ENCODE measurements at places on chromosomes 2 and 18.

DNA sequence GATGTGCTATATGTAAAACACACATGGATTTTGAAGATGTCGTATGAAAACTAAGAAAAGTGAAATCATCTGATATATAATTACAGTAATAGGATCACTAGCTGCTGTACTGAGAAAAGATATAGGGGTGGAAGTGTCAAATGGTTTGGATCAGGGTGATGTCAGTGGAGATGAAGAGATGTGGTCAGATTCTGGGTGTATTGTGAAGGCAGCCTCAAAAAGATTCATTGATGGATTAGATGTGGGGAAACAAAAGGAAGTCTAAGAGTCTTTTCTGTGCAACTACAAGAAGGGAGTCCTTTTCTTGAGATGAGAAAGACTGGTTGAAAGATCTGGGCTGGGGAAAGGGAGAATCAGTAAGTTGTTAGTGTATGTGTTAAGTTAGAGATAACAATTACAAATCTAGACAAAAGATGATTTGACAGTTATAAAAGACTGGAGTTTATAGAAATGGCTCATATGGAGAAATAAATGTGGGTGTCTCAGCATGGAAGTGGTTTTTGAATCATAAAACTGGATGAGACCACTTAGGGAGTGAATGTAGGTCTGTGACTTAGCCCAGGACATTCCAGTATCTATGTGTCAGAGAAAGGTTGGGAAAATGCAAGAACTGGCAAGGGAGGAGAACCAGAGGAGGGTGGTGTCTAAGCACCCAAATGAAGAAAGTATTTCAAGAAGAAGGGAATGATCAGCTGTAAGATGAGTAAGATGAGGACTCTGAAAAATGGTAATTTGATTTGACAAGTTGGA is 347.4 kb downstream of the PARD3B start:
- no peak for DNase-seq

GRCh38 chr2:6917761-6918421 is 679 bp downstream of the RNF144A start:
- DNase-seq: no peak

- no peak for DNase-seq
Measured at GRCh38 chr2:220269367-220269766, 641.9 kb downstream of the SLC4A3 start.

DNA sequence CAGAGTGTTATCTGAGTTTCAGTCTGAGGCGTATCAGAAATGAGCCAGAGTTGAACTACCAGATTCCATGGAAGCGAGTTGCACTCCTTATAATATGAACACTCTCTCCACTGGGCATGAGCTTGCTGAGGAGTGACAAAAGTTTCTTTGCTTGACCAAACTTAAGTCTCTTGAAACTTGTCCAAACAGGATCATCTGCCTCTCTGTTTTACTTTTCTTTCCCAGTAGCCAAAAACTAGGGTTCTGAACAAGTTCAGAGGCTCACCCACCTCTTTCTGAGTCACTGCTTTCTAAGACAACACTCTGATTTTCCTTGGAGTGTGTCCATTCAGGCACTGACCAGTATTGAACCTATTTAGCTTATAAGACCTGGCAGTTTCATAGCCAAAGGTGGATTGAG is 233.2 kb upstream of the TCF4 start:
- no peak for DNase-seq

- DNase-seq: no peak
Measured at GRCh38 chr2:174038462-174038861, 73.3 kb upstream of the SP3 start.

- peak; percentile 64 for DNase-seq
Measured at GRCh38 chr2:234881413-234882241, 70.2 kb upstream of the SH3BP4 start.

GRCh38 chr2:183093857-183094657 is 15.5 kb downstream of the DUSP19 start:
- no peak for DNase-seq

- DNase-seq: no peak
Measured at GRCh38 chr2:234363011-234363487, 133.8 kb downstream of the ARL4C start.

- DNase-seq: no peak
Measured at GRCh38 chr18:7847357-7848053, 280.4 kb downstream of the PTPRM start.

GRCh38 chr2:143732076-143732475 is 602.9 kb downstream of the ARHGAP15 start:
- DNase-seq: no peak

DNA sequence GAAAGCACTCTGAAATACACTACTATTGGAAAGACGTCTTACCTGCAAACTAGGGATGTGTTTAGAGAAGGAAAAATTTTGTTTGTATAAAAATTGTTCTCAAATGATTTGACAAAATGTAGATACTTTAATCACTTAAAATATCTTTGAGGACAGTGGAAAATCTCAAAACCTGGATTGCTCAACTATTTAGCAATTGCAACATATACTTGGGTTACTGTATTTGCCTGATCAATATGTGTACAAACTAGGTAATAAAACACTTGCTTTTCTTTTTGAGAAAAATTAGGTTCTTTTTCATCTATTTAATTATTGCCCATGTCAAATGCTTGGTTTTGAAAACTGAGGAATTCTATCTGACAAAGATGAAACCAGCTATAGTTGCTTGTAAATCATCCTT is 60.9 kb downstream of the CPS1 start:
- no peak for DNase-seq

GRCh38 chr18:53489266-53489665 is 735.2 kb downstream of the MBD2 start:
- no peak for DNase-seq

- no peak for DNase-seq
Measured at GRCh38 chr2:16061441-16062217, 121.3 kb downstream of the MYCN start.

- no peak for DNase-seq
Measured at GRCh38 chr2:3398857-3399256, 19.4 kb downstream of the TRAPPC12 start.

DNA sequence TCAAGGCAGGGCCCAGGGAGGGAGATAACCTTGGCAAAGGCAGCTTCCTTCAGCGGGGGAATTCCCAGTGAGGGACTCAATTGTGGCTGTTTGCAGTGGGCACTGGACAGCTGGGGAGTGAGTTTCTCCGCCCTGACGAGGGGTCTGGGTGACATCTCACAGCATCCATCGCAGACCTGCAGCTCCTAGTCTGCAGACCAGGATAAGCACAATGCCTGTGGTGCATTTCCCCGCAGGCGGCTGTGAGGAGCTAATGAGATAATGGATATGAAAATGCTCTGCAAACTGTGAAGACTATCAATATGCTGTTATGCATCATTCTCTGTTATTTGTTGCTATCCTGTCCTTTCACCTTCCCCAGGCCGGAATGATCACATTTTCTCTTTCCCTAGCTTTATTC is 30.0 kb upstream of the CYP1B1 start:
- no peak for DNase-seq

GRCh38 chr2:1622521-1623200 is 121.7 kb downstream of the PXDN start:
- DNase-seq: no peak

DNA sequence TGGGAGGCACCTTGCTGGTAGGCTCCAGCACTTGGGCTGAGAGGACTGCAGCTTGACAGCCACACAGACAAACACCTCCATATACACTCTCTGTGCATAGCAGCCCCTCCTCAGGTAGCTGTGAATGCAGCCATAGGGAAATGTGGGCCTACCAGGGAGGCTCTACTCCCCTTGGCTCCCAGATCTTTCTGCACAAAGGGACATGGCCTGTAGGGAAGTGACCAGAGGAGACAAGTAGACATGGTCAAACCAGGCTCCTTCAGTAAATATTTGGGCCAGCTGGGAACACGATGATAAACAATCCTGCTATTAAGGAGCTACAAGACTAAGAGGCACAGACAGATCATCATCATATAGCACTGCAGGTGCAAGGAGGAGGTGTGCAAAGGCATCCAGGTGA is 35.9 kb upstream of the PDCL3 start:
- no peak for DNase-seq

DNA sequence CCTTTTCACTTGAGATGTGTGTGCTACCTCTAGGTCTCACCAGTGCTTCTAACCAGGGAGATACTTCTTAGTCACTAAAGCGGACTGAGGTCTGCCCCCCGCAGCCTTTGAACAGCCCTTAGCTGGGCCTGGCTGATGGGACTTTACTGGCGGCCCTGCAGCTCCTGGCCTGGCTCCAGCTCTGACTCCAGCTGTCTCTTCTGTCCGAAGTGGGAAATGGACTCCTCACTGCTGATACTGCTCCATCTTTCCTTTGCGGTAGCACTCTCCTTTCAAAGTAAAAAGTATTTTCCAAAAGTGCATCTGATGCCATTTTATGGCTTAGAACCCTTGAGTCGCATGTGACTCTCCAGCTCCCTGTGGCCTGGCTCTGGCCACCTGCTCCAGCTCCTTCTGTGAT is 64.5 kb downstream of the ATP9B start:
- DNase-seq: no peak

- DNase-seq: no peak
Measured at GRCh38 chr2:241381872-241382271, 25.8 kb downstream of the FARP2 start.

GRCh38 chr2:88738271-88738670 is 46.8 kb downstream of the RPIA start:
- no peak for DNase-seq

DNA sequence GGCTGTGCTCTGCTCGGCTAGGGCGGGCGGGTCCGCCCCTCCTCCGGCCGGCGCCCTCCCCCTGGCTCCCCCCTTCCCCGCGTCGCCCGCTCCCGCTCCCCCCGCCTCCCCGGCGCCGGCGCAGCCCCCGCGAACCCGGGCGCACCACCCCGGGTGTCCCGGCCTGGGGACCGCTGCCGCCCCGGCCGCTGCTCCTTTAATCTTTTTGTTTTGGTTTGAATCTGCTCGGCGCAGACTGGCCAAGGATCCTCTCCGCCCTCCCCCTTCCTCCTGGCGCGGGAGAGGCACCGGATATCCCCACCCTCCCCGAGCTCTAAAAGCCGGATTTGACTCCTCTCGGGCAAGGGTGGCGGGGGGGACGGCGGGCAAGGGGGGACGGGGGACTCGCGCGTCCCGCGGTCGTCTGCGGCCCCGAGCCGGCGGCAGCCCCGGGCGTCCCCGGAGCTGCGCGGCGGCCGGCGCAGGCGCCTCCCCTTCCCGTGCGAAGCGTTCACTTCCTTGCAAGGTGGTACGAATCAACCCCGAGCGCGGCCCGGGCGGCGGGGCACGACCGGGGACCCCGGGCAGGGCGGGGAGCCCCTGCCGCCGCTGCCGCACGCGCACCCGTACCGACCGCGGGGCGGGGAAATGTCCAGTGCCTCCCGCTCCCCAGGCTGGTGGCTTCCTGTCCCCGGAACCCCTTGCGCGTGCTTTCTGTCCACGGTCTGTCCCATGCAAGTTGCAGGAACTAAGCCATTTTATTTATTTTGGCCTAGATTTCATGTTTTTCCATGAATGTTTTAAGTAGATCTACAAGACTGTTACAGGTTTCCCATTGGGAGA is at the start of gene PTGR3:
PTGR3 (minus strand) TSS at position 11 of the 822 bp plus-strand sequence. CDS start 81 bp downstream, outside the sequence.
- peak; percentile 82 for DNase-seq

DNA sequence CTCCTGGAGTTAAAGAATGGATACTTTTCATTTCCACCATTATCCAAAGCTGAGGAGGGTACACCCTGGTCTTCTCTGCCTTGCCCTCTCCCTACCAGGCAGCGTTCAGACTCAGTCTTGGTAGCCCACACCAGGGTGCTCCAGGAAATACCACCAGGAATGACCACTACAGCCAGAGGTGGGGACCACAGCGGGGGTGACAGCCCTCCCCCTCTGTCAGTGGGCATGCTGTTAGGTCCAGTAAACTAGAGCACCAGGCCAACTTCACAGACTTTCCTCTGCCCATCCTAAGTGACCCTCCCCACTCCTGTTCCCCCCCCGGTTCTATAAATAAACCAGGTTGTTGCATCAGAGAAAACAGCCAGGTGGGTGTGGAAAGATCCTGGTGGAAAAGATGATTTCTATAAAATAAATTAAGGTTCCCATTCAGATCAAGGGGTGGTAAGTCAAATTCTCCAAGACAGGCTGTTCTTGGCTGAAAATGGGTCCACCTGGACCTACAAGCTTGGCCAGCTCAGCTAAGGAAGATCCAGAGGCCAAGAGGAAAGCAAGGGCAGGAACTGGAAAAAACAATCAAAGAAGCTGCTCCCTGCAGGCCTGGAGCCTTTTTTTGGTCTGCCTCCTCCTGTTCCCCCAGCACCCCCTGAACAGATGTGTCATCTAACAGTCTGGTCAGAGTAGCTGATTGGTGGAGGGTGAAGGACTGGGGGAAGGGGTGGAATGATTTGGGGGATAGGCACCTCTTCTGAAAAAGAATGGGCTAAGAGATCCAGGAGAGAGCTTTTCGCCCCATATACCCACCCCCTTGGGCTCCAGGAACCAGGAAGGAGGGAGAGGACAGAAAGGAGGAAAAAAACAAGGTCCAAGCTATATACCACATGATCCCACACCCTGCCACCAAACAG is 2.3 kb downstream of the RAB11FIP5 start:
- DNase-seq: no peak

DNA sequence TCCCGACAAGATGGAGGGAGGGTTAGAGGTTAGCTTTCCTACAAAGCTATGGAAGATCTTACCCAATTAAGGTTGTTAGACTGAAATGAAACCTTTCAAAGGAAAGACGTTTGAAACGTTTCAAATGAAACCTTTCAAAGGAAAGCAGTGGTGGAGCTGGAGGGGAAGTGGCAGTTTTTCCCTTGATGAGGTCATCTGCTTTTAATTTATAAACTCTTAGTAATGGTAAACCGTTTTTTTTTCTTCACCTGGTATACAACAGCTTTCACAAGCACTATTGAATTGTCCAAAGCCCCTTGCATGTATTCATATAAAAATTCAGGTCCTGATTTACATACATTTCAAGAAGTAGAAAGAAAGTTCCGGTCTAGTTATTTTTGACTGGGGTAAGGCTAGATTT is 7.4 kb downstream of the PMAIP1 start:
- DNase-seq: no peak

- DNase-seq: no peak
Measured at GRCh38 chr2:179441551-179441950, 176.9 kb upstream of the SESTD1 start.

DNA sequence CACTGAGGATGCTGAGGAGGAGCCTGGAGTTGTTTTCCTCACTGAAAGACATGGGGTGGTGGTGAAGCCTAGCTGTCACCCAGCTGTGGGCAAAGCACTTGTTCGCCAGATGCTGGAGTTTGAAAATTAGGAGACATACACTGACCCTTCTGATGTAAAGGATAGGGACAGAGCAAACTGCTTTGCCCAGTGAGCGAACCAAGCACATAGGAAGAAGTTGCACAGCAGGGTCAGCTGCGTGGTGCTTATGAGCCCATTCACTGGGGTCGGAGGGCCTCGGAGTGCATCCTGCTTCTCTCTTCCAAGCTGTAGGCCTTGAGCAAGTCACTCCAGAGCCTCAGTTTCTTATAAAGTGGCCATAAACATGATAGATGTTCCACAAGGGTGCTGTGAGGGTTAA is 50.9 kb downstream of the HK2 start:
- no peak for DNase-seq

- DNase-seq: no peak
Measured at GRCh38 chr2:239021651-239022436, 174.0 kb downstream of the TWIST2 start.

- no peak for DNase-seq
Measured at GRCh38 chr18:36476433-36476832, 178.9 kb downstream of the FHOD3 start.

GRCh38 chr2:152532241-152532640 is 185.0 kb downstream of the PRPF40A start:
- no peak for DNase-seq

- DNase-seq: no peak
Measured at GRCh38 chr2:71880846-71881610, 266.6 kb downstream of the CYP26B1 start.
